ENCODE measurements at places on chromosomes 2 and 18.

GRCh38 chr2:48527226-48527885 lies 2.6 kb upstream of the STON1 start:
- H3K27ac ChIP-seq = peak overlapping the region; percentile 9
- peaks cover 11% of the 10 kb centered on the region for H3K27me3 ChIP-seq
- H3K4me3 ChIP-seq = no peak overlapping the region
- no peaks in the 10 kb centered on the region for H3K36me3 ChIP-seq
- DNase-seq = no peak
- peaks cover 4% of the 10 kb centered on the region for H3K4me1 ChIP-seq

DNA sequence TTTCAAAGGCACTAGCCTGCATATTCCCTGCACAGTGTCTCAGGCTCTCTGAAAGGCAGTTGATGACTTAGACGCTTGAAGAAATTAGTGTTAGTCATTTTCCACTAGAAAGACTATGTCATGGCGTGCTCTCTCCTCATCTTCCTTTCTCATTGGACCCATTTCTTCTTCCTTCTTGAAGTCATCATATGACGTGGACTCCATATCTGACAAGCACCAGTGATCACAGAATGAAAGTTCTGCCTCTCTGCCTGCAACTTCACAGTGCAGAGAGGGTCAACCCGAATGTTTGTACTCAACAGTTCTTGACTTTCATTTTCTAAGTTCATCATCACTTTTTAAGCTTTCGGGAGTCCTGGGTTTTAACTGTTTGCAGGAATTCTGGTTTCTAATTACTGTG lies 63.7 kb upstream of the CYRIA start:
- no peak overlapping the region for H3K4me3 ChIP-seq
- no peak for DNase-seq
- no peak overlapping the region for H3K27ac ChIP-seq
- H3K27me3 ChIP-seq = no peaks in the 10 kb centered on the region
- H3K36me3 ChIP-seq = no peaks in the 10 kb centered on the region
- H3K4me1 ChIP-seq = no peaks in the 10 kb centered on the region

DNA sequence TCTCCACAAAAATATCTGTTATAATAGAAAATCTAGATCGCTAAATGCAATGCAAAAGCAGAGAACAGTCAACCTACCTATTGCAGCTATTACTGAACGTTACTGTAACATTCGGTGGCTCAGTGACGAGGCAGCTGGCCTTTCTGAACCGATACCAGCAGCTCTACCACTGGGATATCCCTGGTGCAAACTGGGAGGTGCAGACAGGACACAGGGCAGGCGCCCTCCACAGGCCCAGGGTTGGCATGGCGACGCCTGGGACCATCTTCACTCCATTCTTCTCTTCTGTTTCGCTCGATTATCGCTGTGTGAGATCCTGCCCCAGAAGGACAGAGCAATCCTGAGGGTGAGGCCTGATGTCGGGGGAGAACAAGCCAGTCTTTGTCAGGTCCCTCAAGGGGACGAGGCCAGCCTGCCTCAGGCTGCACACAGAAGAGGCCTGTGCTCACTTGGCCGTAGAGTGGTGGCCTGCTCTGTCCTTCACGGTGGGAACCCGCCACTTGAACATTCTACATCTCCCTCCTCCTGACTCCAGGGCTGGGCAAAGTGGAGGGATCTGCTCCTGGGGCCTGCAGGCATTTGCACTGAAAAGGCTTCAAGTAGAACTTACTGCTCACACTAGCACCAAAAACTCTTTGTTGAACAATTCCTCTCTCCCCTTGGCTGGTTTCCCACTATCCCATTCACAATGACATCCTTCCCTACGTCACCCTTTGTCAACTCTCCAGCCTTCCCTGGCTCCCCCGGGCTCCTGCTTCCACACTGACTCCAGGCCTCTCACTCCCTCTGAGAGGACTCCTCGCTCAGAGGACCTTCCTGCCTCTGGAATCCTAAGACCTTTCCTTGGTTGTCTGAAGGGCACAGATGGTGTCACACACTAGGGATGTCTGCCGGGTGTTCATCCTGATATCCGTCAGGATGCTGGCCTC lies 49.7 kb downstream of the CYRIA start:
- H3K4me1 ChIP-seq = no peaks in the 10 kb centered on the region
- no peak overlapping the region for H3K4me3 ChIP-seq
- no peak overlapping the region for H3K27ac ChIP-seq
- no peak for DNase-seq
- H3K36me3 ChIP-seq = no peaks in the 10 kb centered on the region

GRCh38 chr18:63318889-63319382 lies 633 bp downstream of the BCL2 start:
- no peak overlapping the region for H3K27ac ChIP-seq
- DNase-seq = no peak
- H3K4me3 ChIP-seq = peak overlapping the region; percentile 76
- H3K4me1 ChIP-seq = peaks cover 12% of the 10 kb centered on the region

- H3K4me3 ChIP-seq = no peak overlapping the region
- H3K4me1 ChIP-seq = peaks cover 24% of the 10 kb centered on the region
- DNase-seq = peak; percentile 89
- H3K27ac ChIP-seq = peak overlapping the region; percentile 25
These were observed 39.2 kb downstream of the BIN1 start for GRCh38 chr2:127067620-127068350.

DNA sequence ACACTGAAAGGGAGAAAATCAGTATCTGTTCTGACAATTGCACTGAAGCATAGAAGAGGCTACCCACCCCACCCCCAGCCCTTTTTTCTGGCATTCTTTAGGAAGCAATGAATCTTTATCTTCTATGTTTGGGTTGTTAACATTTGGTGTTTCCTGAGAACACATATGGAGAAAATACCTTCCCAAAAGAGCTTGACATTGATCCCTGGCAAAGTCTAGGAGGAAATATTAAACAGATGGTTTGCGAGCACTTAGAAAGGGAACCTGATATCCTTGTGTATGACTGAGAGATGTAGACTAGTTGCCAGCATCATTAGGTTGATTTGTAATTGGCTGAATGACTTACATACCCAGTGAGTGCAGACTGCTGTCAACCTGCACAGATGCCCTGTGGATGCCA lies 42.9 kb downstream of the DOK1 start:
- DNase-seq = no peak
- H3K4me1 ChIP-seq = no peaks in the 10 kb centered on the region

- H3K4me1 ChIP-seq = no peaks in the 10 kb centered on the region
- no peak overlapping the region for H3K27ac ChIP-seq
- no peaks in the 10 kb centered on the region for H3K27me3 ChIP-seq
- H3K36me3 ChIP-seq = no peaks in the 10 kb centered on the region
These were observed 166.3 kb downstream of the CD8B2 start for GRCh38 chr2:106653465-106653864.

DNA sequence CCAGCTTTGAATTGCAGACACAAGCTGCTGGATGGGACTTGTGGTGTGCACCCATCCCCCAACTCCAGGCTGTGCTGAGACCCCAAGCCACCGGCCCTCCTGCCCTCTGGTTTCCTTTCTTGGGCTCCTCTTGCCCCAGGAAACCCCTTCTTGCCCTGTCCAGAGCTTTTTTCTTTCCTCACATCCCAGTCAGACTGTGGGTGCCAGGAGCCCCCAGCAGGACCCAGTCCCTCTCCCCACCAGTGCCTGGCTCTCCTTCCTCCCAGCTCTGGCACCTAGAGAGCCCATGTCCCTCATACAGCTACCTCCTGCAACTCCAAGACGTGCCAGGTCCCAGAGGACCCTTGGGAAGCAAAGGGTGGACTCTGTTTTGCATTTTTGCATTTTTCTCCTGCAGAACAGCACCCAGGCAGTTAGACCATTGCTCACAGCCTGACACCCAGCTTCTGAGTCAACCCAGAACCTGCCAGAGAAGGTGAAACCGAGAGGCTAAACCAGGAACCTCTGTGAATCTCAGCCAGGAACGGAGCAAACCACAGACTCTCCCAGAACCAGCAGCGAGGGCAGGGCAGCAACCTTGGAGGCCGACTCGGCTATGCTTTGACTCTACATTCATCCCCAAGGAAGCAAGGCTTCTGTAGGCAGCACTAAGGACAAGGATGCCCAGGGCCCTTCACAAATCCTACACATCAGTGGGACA lies 221.1 kb downstream of the ANAPC1 start:
- H3K4me1 ChIP-seq = peaks cover 15% of the 10 kb centered on the region
- H3K4me3 ChIP-seq = no peak overlapping the region

DNA sequence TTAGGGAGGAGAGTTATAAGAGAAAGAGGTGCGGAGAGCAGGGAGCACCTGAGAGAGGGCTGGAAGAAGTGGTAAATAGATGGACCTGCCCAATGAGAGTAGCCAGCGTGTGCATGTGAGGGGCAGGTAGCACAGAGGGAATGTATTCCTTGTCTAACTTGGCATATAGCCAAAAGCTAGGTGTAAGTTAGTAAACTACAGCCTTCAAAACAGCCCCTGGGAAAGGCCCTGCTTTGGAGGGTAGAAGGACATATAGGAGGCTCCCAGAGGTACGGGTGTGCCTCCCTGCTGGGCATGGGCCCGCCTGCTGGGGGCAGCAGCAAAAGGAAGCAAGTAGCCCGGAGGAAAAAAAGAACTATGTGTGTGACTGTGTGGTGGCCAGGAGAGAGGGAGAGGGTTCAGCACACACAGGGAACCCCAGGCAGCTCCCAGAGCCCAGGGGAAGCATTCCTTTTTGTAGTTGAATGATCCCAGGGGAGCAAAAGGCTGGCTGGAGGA lies 48.0 kb downstream of the TCF7L1 start:
- peak; percentile 53 for DNase-seq
- H3K36me3 ChIP-seq = no peaks in the 10 kb centered on the region
- H3K4me3 ChIP-seq = no peak overlapping the region
- no peaks in the 10 kb centered on the region for H3K27me3 ChIP-seq
- H3K4me1 ChIP-seq = peaks cover 19% of the 10 kb centered on the region
- H3K27ac ChIP-seq = no peak overlapping the region

DNA sequence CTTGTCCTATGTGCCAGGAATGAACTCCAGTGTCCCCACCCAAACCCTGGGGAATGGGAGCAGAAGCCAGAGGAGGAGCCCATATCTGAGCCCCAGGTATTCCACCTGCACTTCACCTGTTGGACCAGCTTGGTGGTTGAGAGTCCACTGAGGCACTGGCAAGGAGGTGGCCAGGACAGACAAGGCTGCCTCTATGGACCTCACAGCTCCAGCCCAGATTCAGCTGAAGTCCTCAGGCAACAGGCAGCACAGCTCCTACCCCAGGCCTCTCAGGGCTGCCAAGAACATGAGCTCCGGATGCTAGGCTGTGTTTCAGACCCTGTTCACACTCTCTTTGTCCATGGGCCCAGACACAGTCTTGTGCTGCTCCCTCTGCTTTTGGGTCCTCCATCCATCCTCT lies 2.9 kb upstream of the IL1F10 start:
- peaks cover 21% of the 10 kb centered on the region for H3K4me1 ChIP-seq
- no peaks in the 10 kb centered on the region for H3K27me3 ChIP-seq
- DNase-seq = no peak

DNA sequence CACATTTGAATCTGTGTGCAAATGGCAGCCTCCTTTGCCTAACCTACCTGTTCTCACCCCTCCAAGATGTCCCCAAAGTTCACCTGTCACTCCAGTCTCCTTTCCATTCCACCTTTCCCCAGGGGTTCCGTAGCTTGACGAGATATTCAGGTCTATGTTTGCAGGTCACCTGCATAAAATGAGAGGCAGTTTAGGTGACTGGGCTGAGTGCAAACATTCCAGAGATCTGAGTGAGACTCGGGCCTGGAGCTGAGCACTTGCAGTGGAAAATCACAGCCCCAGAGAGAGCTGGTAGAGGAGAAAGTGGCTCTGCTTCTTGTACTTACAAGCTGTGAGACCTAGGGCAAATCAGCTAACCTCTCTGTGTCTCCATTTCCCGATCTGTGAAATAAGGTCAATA lies 20.1 kb downstream of the CAPN14 start:
- no peak overlapping the region for H3K27ac ChIP-seq
- H3K36me3 ChIP-seq = no peaks in the 10 kb centered on the region
- no peak overlapping the region for H3K4me3 ChIP-seq
- H3K27me3 ChIP-seq = no peaks in the 10 kb centered on the region
- H3K4me1 ChIP-seq = peaks cover 7% of the 10 kb centered on the region

GRCh38 chr2:59223742-59224141 lies 982.6 kb upstream of the FANCL start:
- H3K27ac ChIP-seq = no peak overlapping the region
- no peaks in the 10 kb centered on the region for H3K36me3 ChIP-seq
- no peak for DNase-seq
- H3K4me1 ChIP-seq = no peaks in the 10 kb centered on the region
- H3K4me3 ChIP-seq = no peak overlapping the region
- no peaks in the 10 kb centered on the region for H3K27me3 ChIP-seq

GRCh38 chr18:77148289-77148688 lies 15.7 kb upstream of the MBP start:
- H3K4me3 ChIP-seq = no peak overlapping the region
- H3K4me1 ChIP-seq = no peaks in the 10 kb centered on the region
- no peak overlapping the region for H3K27ac ChIP-seq
- no peaks in the 10 kb centered on the region for H3K27me3 ChIP-seq
- H3K36me3 ChIP-seq = no peaks in the 10 kb centered on the region
- no peak for DNase-seq

DNA sequence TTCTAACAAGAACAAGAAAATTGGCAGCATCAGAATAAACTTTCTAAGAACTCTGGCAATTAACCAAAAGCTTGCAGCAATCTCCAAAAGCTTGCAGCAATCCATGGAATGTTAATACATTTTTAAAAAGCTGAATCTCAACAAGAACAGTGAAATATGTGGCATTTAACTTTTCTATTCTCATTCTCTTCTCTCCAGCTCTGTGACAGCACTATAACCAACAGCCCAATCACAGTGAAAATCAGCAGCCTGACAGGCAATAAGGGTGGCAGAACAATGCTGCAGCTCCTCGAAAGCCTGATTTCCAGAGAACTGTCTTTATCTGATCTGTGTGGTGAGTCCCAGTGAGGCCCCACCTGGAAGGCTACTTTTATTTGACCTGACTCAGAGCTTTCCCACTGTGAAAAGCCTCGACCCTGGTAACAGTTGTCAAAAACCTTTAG lies 60.0 kb downstream of the TMEM131 start:
- H3K36me3 ChIP-seq = no peaks in the 10 kb centered on the region
- H3K27ac ChIP-seq = peak overlapping the region; percentile 20
- H3K4me3 ChIP-seq = no peak overlapping the region
- no peak for DNase-seq
- peaks cover 13% of the 10 kb centered on the region for H3K4me1 ChIP-seq

DNA sequence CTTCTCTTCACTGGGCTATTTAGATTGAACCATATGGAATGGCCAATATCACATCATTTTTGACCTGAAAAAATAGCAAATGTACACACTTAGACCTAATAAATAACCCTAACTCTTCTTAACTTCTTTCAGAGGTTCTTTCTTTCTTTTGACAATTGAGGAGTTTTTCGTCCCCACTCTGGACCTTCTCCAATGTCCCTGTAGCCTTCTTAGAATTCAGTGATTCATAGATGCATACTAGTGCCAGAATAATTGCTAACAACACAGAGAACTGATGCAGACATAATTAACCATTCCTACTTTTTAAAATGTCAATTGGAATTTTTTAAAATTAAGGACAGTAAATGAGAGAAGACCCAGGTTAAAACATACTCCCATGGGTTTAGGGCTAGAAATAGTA lies 20.0 kb downstream of the DAPL1 start:
- no peaks in the 10 kb centered on the region for H3K4me1 ChIP-seq
- no peaks in the 10 kb centered on the region for H3K27me3 ChIP-seq
- no peak overlapping the region for H3K27ac ChIP-seq
- DNase-seq = no peak
- H3K36me3 ChIP-seq = no peaks in the 10 kb centered on the region

Measured in large intestine (tissue), 12 donors.